Lung (tissue), 17 donors: ENCODE measurements at places on chromosomes 5 and 9. TPM values are rescaled to one million over a fixed set of nuclear protein-coding genes. Genes with fewer than 3 reads are reported as not detected.

DNA sequence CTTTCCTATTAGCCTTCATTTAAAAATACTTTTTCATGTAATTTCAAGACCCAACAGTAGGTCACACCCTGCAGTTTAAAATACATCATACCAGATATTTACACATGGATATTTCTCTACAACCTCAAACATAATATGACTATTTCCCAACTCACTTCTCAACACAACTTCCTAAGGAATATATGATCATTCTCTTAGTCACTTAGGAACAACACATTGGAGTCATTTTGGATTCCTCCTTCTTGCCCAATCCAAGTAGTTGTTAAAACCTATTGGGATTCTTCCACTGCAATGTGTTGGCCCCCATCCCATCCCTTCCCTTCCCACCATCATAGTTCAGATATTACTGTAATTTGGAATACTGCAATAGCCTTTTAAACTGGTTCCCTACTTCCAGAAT, 145.5 kb downstream of the DCP2 start:
- no peak for DNase-seq

- no peak for DNase-seq
These were observed 30.0 kb upstream of the FOXI1 start for GRCh38 chr5:170075696-170076095.

DNA sequence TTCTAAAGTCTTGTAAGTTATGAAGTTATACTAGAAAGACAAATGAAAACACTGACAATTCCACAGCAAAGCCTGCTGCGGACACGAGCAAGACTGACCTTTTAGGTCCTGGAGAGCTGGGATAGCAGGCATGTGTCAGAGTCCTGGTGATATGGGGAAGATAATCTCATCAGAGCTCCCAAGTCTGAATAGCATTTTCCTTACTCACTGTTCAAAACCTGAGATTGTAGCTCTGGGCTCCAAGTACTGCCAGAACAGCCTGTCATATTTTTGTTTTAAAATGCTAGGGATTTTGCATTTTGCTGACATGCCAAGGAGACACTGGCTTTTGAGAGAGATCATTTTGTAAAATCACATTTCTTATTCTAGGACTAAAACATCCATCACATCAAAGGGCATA, 90.1 kb downstream of the DRD1 start:
- DNase-seq = no peak

- no peak for DNase-seq
These were observed 15.3 kb downstream of the HNRNPH1 start for GRCh38 chr5:179608131-179608581.

GRCh38 chr9:135711391-135711790, 9.4 kb downstream of the KCNT1 start:
- no peak for DNase-seq

DNA sequence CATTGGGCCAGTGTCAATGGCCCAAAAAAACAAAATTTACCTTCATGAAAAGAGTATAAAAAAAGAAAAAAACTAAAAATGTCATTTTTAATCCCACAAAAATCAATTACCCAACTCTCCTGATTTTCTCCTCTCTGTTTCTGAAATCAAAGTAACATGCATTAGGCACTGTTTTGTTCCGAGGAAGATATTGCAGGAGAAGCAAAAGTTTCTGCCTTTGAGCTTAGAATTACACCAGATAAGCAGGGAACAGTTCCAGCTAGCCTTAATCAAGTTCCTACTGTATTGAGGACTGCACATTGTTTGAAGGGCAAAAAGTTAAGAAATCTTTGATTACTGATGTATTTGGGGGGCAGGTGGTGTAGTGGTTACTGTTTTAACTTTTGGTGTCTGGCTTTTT, 1.1 kb upstream of the PRKAA1 start:
- DNase-seq = no peak

DNA sequence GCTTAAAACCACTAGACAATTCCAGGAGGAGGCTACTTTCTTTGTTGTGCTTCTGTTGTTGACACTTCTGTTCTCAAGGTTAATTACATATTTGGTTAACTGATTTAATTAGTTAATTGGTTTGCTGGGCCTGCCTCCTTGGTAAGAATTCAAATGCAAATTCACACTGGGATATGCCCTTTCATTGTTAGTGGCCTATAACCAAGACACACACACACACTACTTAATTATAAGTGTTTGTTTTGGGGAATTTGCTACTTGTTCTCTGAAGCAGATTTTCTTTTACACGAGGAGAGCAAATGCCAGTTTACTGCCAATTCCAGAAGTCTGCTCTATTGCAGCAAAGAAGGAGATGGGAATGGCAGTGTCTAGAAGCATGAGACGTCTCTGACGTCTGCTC, 101.6 kb upstream of the BASP1 start:
- DNase-seq = no peak

GRCh38 chr5:129077433-129078075, 17.0 kb upstream of the ISOC1 start:
- no peak for DNase-seq

DNA sequence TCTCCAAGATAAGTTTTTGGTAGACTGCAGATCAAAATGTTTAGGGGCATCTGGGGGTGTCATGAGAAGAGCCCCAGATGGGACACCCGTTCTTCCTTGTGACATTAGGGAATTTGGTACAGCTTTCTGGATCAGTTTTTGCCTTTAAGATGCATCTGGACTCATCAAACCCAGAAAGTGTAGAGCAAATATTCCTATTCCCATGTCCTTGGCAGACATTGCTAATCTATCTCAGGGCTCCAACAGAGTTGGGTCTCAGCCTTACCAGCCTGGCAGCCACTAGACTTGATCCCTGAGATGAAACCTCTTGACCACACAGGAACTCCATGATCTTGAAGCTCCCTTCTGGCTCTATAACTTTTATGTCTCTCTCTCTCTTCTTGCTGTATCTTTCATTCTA, 35.6 kb downstream of the ERGIC1 start:
- DNase-seq = no peak

- no peak for DNase-seq
These were observed 213.2 kb upstream of the ACTBL2 start for GRCh38 chr5:57695706-57696388.

DNA sequence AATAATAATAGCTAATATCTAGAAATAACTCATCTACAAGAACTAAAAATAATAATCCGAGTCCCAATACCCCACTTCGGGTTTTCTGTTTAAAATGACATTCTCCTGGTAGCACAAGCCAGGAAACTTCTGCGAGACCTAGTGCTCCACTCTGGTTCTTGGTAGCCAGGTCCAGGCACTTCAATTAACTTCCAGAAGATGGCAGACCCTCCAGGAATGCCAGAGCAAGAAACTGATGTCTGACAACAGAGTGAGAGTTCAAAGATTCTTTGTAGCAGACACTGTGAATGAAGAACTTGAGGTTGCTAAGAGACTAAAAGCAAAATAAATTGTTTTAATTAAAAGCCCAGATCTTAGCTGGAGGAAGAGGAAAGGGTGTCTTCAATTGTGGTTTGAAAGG, 1963.3 kb upstream of the CDH9 start:
- DNase-seq = no peak

GRCh38 chr9:131233556-131233955, 42.8 kb downstream of the FAM78A start:
- DNase-seq = no peak

- DNase-seq = peak; percentile 72
These were observed 1.1 kb downstream of the CTNNAL1 start for GRCh38 chr9:109012009-109012875.

DNA sequence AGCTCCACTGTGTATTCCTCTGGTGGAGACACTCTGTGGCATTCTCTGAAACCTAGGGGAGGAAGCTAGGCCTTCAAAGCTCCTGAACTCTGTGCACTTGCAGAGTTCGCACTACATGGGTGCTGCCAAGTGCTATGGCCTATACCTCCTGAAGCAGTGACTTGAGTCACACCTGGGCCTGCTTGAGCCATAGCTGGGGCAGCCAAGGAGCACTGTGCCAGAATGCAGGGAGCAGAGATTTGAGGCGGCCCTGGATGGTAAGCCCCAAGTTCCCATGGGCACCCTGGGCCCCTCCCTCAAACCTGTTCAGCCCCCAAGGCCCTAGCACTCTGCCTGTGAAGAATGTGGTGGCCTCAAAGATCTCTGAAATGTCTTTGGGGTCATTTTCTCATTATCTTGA, 212.9 kb downstream of the SPATA31A6 start:
- no peak for DNase-seq

- no peak for DNase-seq
These were observed 47.8 kb downstream of the ST8SIA4 start for GRCh38 chr5:100855295-100855694.

- DNase-seq = no peak
These were observed 60.1 kb downstream of the BHMT start for GRCh38 chr5:79171635-79172245.

GRCh38 chr5:37667846-37668245, 172.0 kb downstream of the GDNF start:
- DNase-seq = no peak

DNA sequence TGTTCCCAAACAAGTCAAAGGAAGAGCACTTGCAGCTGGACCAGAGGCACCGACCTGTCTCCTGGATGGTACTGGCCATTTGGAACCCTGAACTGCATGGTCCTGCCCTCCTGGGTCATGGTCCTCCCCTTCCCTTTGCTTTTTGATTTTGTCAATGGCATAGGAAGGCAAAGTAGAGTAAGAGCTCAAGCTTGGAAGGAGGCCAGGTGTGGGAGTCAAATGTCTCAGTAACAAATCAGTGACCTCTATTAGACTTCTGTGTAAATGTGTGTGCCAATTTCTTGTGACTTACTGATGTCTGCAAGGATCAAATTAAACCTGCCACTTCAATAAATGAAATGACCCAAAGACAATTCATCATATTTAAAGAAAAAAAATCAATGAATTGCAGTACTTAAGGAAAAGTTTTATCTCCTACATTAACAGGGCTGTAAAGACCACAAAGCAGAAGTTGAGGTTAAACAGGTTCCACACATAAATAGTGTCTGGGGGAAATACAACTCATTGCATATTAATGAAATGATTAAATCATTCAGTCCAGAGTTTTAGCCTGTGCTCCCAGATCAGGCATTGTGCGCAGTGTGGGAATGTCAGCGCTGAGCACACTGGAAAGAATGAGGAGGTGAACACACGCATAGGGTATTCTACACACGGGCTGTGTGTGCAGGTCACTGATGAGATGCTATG, 32.7 kb downstream of the OSMR start:
- no peak for DNase-seq

GRCh38 chr5:97164846-97165245, 18.2 kb downstream of the RIOK2 start:
- DNase-seq = no peak

- DNase-seq = no peak
These were observed 14.0 kb upstream of the GSN start for GRCh38 chr9:121253821-121254501.

DNA sequence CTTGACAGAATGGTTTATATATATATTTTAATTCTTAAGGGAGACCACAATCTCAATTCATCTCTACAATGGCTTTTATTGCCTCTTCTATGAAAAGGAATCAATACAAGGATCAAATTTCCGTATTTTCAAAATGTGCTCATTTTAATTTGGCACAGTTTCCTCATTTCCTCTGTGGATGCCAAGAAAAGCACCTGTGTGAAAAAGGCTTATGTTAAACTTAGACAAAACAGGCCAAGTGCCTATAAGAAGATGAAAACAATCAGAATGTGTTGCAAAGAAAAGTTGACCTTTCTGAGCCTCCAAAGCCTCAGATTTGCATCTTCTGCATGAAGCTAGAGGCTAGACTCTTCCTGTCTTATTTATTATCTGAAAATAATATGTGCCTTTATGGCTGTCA, 173.7 kb upstream of the SLC12A2 start:
- DNase-seq = no peak

- peak; percentile 7 for DNase-seq
These were observed 8.3 kb upstream of the SPATA31C1 start for GRCh38 chr9:87909310-87910041.

- DNase-seq = no peak
These were observed 154.9 kb downstream of the C9orf50 start for GRCh38 chr9:129465834-129466535.

DNA sequence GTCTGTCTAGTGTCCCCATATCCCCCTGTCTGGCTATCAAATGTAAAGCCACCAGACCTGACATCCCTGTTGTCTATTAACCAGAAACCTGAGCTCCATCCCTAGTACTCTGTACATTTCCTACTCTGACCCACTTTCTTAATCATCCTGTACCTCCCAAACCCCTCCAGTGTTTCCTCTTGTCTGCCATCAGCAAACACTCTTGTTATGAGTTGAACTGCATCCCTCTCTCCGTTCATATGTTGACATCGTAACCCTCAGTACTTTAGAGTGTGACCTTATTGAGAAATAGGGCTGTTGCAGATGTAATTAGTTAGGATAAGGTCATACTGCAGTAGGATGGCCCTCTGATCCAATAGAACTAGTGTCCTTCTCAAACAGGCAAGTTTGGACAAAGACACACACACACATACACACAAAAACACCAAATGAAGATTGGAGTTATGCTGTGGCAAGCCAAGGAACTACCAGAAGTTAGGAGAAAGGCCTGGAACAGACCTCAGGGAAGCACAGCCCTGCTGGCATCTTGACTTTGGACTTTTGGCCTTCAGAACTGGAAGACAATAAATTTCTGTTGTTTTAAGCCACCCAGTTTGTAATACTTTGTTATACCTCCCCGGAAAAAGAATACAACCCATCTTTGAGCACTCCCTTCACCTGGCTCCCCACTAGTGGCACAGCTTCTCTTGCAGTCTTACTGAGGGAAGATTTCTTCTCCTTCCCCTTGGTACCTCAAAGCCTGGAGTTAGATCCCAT, 180.0 kb upstream of the PTGER4 start:
- DNase-seq = no peak

DNA sequence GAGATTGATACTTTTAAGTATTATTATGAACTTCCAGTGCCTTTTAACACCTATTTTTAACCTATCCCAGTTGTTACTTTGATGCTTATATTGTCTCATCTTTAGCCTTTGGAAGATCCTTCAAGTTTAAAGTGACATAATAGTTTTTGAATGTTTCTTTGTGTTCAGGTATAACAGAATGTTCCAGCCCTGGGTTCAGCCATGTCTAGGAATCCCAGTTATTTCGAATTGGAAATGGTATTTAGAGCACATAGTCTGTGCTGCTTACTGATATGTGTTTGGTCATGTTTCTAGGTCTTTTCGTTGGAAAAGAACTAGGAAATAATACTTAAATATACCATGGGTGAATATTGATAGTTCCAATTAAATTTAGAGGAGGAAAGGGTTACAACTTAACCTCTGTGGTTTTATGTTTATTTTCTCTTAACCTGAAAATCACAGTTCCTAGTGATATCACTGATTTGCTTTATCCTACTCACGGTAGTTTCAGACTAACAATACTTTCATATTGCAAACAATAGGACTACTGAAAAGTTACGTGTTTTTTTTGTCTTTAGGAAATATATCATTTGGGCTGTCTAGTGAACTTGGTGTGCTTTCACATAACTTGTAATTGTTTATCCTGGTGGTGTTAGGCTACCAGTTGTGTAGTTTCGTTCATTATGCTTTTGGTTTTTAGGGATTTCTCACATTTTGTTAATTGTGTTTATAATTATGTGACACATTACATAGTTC, 37.8 kb downstream of the UHRF2 start:
- DNase-seq = no peak

Gene PCSK5
- polyA plus RNA-seq = 1.9 TPM

Gene SLC6A18
- polyA plus RNA-seq = not detected

Gene BTNL3
- polyA plus RNA-seq = 1.8 TPM

Gene RNF183
- polyA plus RNA-seq = 0.12 TPM

Gene GCNT4
- polyA plus RNA-seq = 0.54 TPM

Gene PCDHB10
- polyA plus RNA-seq = 0.63 TPM

Gene TXN
- polyA plus RNA-seq = 742 TPM

Gene ZBTB5
- polyA plus RNA-seq = 3.2 TPM

Gene FOXD4
- polyA plus RNA-seq = 0.53 TPM

Gene MYORG
- 3.1 TPM for polyA plus RNA-seq

Gene CCDC183
- 2.8 TPM for polyA plus RNA-seq

Gene WDR38
- 12.8 TPM for polyA plus RNA-seq

Gene PPP1R26
- polyA plus RNA-seq = 9.3 TPM

Gene ESM1
- polyA plus RNA-seq = 48.0 TPM

Gene NMUR2
- 0.49 TPM for polyA plus RNA-seq
